Activated CD4-positive, alpha-beta memory T cell treated with anti-CD3 and anti-CD28 coated beads for 36 hours (primary cell): ENCODE measurements at places on chromosomes 5 and 9.

GRCh38 chr9:89522959-89523285 is 25.0 kb upstream of the SEMA4D start:
- no peak for DNase-seq

DNA sequence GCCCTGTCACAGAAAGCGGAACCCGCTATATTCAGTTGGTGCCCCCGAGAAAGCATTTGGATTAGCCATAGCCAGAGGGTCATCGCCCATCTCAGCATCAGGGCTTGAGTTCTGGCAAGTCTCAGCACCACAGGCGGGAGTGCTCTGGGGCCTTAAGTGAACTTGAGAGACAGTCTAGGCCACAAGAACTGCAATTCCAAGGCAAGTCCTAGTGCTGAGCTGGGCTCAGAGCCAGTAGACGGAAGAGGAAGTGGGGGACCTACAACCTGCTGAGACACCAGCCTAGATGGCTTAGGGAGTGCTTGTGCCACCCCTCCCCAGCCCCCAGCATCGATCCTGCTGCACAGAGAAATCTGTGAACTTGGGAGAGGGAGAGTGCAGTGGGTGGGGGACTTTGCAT is 594.9 kb downstream of the CCDC171 start:
- DNase-seq, result no peak

GRCh38 chr5:1443991-1444360 is 1.3 kb downstream of the SLC6A3 start:
- DNase-seq, result no peak

DNA sequence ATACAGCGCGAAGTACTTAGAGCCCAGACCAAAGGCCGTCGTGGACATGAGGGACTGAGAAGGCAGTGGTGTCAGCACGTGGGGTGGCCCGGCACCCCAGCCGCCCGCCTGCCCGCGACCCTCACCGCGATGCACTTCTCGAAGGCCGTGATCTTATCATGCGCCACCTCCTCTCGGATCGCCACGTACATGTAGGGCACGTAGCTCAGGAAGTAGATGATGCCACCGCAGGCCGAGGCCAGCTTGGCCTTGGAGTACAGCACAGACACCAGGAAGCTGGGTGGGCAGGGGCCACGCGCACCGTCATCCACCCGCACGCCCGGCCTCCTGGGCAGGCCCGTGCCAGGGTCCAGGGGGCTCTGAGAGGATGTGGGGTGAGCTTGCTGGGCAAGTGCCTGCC is 11.0 kb downstream of the ABCA2 start:
- DNase-seq, result no peak

GRCh38 chr5:120655828-120656435 is 191.8 kb downstream of the PRR16 start:
- DNase-seq, result peak; percentile 12

GRCh38 chr9:14136047-14136635 is 177.8 kb downstream of the NFIB start:
- DNase-seq, result no peak

- DNase-seq, result no peak
Measured at GRCh38 chr5:111132731-111133435, 40.7 kb downstream of the WDR36 start.

GRCh38 chr5:40486437-40487275 is 193.1 kb upstream of the PTGER4 start:
- peak; percentile 77 for DNase-seq

GRCh38 chr9:35646153-35646532 is 4.6 kb downstream of the SIT1 start:
- DNase-seq, result no peak

DNA sequence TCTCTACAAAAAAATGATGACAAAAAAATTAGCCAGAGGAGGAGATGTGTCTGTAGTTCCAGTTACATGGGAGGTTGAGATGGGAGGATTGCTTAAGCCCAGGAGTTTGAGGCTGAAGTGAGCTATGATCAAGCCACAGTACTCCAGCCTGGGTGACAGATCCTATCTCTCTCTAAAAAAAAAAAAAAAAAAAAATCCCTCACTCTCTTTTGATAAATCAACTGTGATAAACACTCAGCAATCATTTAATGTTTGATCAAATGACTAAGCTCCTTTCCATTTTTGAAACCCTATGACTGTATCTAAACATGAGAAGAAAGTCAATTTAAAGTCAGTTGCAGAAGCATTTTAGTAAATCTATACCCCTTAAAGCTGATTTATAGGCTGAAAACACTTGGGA is 112.1 kb upstream of the IL6ST start:
- DNase-seq, result no peak

- no peak for DNase-seq
Measured at GRCh38 chr9:119907056-119907455, 537.8 kb upstream of the BRINP1 start.

DNA sequence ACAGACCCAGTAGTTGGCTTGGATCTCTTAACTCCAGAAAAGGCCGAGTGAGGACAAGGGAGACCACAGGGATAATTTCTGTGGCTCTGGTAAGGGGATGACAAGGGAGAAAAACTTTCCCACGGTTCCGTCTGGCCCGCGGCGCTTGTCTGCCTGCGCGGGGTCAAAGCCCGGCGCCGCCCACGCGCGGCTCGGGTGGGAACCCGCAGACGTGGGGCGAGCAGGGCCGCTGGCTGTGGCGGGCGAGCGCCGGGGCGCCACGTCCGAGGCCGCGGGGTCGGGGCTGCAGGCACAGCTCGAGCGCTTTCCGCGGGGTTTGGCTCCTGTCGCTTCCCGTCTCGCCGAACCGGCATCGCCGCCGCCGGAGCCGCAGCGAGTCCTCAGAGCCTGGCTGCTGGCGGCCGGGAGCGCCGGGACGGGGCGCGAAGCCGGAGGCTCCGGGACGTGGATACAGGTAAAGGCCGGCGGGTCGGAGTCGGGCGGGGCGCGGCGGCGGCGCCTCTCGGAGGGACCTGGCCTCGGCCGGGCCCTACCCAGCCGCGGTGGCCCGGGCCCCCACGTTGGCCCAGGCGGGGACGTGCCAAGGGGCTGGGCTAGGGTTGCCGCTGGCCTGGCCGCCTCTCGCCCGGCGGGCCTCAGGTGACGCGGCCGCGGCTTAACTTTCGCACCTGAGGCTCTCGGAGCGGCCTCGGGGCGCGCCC is at the start of gene RNF180:
Gene RNF180 (plus strand): TSS at position 344 of the 701 bp plus-strand sequence. CDS start 34,965 bp downstream, outside the sequence.
- peak; percentile 9 for DNase-seq

DNA sequence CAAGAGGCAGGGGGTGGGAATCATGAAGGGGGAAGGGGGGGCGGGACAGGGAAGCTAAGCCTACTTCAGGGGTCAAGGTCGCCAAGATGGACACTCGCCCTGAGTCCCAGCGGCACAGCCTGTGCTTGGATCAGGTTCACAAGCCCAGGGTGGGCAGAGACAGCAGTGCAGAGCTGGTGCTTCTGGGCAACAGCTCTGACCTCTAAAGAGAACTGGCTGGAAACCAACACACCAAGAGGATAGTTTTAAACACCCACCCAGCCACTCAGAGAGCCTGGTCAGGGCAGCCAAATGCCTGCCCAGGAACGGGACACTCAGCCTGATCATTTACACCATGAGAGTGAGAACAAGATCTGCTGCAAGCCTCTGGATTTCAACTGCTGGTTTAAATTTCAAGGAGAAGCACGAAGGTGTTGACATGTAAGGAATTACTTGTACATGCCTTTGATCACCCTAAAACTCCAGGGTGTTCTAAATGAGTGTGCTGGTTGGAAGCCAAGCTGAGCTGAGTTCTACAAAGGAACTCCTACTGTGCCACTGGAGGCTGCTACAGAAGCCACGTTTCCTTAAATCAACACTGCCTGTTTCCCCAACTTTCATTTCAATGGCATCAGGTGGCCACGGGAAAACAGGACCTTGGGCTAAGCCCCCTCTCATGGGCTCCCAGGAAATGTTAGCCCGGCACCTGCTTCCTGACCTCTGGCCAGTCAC is 91.5 kb downstream of the TTLL11 start:
- no peak for DNase-seq

GRCh38 chr5:84693256-84693655 is 308.6 kb upstream of the EDIL3 start:
- DNase-seq, result no peak

GRCh38 chr5:77355751-77356150 is 136.4 kb downstream of the WDR41 start:
- no peak for DNase-seq

- DNase-seq, result no peak
Measured at GRCh38 chr9:121648172-121648571, 3.3 kb upstream of the DAB2IP start.

DNA sequence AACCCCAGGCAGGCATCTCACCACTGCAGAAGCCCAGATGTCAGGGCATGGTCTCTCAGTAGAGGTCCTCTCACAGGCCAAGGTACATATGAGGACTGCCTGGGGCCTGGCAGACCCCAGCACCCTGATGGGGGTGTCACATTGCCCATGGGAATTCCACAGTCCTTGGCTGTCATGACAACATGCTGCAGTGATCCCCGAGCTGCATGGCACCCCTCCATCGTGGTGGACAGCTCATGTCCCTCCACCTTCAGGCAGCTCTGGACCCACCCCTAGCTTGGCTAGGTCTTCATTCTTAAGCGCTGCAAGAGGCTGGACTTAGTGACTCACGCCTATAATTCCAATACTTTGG is 74.1 kb upstream of the LRRTM2 start:
- DNase-seq, result no peak

GRCh38 chr5:140190872-140191218 is 15.9 kb downstream of the CYSTM1 start:
- DNase-seq, result no peak

DNA sequence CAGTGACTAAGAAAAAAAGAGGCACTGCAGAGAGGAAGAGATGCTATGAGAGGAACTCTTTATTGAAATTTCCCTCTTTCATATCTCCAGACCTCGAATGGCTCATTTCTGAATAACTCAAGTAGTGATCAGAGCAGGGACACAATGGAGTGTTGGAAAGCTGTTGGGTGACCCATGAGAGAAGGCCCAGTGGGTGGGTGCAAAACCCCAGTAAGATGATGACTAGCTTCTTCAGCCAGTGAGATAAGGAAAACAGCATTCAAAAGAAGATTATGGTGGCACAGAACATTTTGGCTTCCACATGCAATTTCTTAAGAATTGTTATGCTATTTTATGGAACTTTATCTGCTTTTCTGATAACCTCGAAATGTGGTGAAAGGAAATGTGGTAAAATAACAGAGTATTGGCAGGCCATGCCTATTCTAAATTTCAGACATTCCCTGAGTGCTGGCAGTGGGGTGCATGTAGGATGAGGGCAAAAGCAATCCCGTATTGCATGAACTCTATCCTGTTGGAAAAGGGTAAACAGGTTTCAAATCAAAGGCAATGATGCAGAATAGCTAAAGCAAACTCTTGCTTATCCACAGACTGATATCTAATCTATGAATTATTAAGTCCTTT is 128.0 kb upstream of the KLF9 start:
- no peak for DNase-seq

GRCh38 chr5:26121338-26121737 is 917.0 kb downstream of the CDH9 start:
- no peak for DNase-seq

- no peak for DNase-seq
Measured at GRCh38 chr5:3004361-3005080, 253.0 kb upstream of the IRX2 start.
